Glomerular endothelial cell (primary cell): ENCODE measurements at places on chromosomes 2 and 18. TPM values are rescaled to one million over a fixed set of nuclear protein-coding genes. Genes with fewer than 3 reads are reported as not detected.

The DSG1 gene
- total RNA-seq = 0.15 TPM in 1 of 2 replicates, not detected in the other

- no peak for DNase-seq
Observed at GRCh38 chr2:58973811-58974281, 732.7 kb upstream of the FANCL start.

- no peak for DNase-seq
Observed at GRCh38 chr2:109466674-109467575, 146.8 kb downstream of the SEPTIN10 start.

The CYTIP gene
- 0.82 and 3.6 TPM in 2 replicates for total RNA-seq
